Spinal cord (tissue), 10 donors: ENCODE measurements at places on chromosomes 6 and 20.
A peak's percentile ranks its signal among the peaks of the same experiment; 100 is the strongest.

DNA sequence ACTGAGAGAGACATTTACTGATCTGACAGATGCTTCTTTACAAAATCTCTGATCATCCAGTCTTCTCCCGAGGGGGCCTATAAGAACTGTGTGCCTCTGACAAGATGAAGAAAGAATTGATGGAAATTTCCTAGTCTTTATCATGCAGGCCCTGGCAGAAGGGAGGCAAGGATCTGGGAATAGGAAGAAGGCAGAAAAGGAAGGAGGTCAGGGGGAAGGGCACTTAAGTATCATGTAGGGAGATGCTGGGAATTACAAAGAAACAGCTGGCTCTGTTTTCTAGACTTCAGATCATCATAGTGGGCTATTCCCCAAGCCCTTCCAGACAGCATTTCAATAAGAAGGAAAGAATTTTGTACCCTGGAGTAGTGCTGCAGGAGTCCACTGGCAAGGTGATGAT lies 243.3 kb upstream of the MOCS1 start:
- DNase-seq = no peak

DNA sequence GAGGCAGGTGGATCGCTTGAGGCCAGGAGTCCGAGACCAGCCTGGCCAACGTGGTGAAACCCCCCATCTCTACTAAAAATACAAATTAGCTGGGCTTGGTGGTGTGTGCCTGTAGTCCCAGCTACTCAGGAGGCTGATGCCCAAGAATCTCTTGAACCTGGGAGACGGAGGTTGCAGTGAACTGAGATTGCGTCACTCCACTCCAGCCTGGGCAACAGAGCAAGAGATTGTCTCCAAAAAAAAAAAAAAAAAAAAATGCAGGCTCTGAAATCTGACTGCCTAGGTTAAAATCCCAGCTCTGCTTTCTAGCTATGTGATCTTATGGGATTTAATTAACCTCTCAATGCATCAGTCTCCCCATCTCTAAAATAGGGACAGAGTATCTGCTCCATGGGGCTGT lies 3.3 kb upstream of the TMEM217 start:
- DNase-seq = no peak

GRCh38 chr6:80742481-80742880 lies 636.0 kb downstream of the BCKDHB start:
- DNase-seq = no peak

DNA sequence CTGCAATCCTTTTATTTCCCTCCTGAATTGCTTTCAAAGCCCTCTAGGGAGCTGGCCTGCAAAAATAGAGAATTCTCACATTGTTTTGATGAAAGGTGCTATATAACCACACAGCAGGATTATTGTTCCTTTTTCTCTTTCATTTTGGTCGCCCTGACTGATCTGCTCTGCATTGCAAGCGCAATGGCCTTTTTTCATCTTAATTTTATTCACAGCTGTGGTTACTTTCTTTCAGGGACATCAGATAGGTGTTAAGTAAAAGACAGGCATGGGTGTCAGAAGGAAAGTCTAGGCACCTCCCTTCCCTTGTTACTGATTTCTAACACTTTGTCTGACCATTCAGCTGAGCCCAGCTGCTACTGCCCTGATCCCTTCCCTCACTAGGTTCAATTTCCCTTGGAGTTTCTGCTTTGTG lies 850.5 kb upstream of the MAP3K7 start:
- DNase-seq = no peak

DNA sequence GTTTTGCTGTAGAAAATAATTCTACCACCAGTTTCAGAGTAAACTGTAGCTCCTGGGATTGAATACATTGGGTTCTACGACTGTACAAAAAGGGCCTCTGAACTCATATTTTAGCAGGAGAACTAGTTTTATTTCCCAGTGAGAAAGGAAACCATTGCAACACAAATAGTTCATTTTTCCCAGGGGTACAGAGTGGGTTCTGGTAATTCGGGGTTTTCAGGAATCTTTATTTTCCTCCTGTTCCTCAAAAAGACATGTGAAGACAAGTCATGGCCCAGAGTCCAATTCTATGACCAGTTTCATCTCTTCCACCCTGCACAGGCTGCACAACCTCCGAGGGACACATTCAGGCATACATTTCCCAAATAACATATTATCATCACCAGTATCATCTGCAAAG lies 222.1 kb downstream of the HIVEP2 start:
- DNase-seq = no peak

DNA sequence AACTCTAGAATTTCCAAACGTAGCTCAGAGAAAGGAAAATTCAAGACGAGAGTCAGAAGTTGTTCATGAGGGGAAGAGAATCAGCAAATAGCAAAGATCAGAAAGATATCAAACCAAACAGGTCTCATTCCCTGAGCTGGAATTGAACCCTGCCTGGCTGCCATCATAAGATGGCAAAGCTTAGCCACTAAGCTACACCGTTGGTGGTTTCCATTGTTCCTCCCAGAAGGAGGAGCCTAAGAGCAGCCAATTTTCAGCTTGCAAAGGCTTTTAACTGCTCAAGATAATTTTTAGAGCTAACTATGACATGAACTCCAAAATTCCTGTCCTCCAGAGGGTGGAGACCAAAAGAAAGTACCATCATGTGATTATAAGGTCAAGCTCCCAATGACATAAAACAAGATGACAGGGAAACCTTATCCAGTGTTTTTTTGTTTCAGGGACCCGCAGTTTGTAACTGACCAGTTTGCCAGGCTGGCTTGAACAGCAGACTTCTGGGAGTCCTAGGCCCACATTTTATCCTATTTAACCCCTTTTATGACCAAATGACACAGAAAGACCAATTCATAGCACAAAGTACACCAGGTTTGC lies 55.9 kb downstream of the COL11A2 start:
- no peak for DNase-seq

- DNase-seq = no peak
Observed at GRCh38 chr6:37116326-37116725, 53.6 kb upstream of the PIM1 start.

DNA sequence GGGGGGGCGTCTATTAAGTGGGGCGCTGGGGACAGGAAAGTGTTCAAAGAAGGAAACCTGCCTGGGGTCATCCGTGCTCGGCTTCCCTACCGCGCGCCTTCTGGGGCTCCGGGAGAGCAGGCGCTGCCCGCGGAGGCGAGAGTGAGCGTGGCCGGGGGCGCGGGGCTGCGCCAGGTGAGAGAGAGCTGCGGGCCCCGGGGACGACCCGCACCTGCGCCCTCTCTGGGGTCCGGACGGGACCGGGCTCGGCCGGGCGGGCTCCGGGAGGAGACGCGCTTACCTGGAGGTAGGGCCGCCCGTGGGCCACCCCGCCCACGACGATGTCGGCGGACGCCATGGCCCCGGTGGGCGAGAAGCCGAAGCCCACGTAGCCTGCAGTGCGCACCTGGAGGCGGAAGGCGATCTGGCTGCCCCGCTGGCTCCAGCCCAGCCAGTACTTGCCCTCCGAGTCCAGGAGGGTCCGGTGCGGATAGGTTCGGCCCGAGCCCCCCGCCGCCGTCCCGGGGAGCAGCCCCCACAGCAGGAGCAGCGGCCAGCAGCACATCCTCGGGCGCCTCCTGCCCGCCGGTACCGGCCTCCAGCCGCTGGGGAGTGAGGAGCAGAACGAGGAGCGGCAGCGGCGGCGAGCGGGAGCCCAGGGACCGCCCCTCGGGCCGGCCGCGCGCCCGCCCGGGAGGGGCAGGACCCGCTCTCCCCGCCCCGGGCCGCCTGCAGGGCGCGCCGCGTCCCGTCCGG lies at the start of gene MOXD1:
Gene MOXD1, minus strand, starts transcription at position 593 of the 735 bp plus-strand sequence. Its CDS starts 49 bp downstream, at position 544.
- no peak for DNase-seq

GRCh38 chr20:60203451-60203850 lies 245.2 kb downstream of the CDH26 start:
- DNase-seq = no peak

DNA sequence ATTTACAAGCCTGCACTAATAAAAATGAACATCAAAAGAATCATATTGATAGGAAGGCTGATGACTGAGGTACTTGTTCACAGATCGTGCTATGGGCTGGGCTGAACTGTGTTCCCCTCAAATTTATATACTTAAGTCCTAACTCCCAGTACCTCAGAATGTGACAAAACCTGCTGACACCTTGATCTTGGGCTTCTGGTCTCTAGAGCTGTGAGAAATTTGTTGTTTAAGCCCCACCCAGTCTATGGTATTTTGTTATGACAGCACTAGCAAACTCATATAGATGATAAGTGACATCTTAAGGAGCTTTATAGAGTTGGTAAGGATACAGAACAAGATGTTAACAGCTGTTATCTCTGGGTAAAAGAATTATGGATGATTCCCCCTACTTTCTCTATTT lies 13.8 kb downstream of the UBE2V1 start:
- DNase-seq = no peak

GRCh38 chr20:38369389-38369788 lies 23.1 kb downstream of the LBP start:
- DNase-seq = no peak

DNA sequence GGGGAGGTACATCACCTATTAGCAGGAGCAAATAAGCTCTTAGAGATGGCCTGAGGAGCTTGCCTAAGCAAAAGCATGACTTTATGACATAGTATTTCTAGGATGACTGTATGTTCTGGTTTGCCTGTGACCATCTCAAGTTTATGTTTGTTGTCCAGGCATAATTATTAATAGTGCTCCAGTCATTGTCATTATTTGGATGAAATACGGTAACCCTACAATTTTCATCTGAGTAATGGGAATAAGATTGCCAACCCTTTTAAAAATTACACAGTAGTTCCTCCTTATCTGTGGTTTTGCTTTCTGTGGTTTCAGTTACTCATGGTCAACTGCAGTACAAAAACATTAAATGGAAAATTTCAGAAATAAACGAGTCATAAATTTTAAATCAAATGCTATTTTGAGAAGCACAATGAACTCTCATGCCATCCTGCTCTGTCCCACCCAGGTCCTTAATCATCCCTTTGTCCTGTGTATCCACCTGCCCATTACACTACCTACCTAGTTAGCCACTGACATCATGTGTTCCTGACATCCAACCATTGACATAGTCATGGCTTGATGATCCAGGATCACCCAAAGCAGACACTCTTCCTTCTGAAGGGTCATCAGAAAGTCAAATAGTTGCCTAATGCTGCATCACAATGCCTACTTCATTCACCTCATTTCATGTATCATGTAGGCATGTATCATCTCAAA lies 27.0 kb upstream of the TFB1M start:
- DNase-seq = no peak

GRCh38 chr20:48788486-48789072 lies 39.2 kb downstream of the PREX1 start:
- DNase-seq = no peak

DNA sequence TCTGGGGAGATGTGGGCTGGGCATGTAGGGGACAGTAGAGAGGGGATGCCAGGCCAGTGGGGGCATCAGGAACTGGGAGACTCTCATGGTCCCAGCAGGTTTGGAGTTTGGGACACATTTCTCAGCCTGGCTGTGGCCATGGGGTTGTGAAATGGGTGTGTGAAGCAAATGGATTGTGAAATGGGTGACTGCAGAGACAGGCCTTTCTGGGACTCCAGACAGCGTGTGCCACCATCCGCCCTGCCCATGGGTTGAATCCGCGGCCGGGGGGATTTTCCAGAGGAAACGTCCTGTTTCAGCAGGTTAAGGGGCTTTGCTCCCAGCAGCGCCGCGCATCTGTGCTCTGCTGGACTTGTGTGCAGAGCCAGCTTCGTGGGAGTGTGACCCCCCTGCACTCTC lies 3.7 kb upstream of the PMEPA1 start:
- no peak for DNase-seq

DNA sequence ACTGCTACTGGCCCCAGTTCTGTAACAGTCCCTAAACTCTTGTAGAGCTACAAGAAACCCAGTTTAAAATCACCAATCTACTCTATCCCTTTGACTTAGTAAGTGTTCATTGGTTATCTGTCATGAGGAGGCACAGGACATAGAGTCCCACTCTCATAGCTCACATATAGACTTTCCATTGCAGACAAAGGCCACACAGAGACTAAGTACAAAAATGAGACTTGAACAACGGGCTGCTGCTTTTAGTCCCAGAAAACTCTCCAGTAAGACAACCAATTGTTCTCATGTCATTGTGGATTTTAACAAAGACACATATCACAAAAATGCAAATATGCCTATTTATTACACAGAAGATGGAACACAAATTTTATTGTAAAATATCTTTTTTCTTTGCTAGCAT lies 197.4 kb downstream of the PTPRK start:
- DNase-seq = no peak

GRCh38 chr20:6533351-6533750 lies 234.1 kb upstream of the BMP2 start:
- DNase-seq = no peak

GRCh38 chr20:34791289-34792020 lies 34.0 kb downstream of the NCOA6 start:
- DNase-seq = no peak

DNA sequence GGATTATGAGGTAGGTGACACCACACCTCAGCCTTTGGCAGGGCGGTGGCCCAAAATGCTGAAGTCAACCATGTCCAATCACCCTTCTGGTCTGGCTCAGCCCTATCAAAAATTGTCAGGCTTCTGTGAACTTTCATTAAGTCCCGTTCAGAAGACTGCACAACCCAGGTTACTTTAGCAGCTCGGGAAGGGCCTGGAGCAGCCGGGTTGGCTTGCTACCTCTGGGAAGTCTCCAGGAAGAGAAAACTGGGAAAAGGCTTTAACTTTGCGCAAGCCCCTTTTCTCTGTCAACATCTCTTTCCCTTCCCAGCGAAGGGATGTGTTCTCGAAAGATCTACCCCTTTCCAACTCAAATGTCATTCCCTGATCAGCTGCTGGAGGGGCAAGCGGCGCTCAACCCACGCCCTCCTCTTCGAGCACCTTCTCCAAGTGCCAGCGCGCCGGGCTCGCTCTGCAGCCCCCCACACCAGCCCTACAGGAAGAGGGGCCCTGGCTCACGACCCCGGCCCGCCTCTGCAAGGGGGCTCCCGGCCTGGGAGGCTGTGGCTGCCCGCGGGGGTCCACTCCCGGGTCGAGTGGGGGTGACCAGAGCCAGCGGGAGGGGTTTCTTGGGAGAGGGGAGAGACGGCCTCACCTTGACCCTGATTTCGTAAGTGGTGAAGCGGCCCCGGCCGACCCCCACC lies 573 bp downstream of the SNX3 start:
- peak; percentile 78 for DNase-seq

- peak; percentile 90 for DNase-seq
Observed at GRCh38 chr6:30915591-30915946, 1.5 kb downstream of the VARS2 start.

DNA sequence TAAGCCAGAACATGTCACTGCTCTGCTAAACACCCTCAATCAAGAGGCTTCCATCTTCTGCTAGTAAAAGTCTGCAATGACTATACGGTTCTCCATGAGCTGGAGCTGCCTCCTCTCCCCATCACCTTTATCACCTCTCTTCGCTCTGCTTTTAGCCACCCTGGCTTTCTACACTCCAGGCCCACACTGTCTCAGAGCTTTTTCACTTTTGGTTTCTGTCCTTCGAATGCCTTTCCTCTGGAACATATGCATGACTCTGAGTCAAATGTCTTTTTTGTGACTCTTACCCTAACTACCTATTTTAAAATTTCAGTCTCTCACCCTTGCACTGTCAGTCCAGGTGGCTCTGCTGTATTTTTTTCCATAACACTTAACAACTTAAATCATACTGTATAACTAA lies 525.4 kb upstream of the RNF217 start:
- DNase-seq = no peak
